ENCODE measurements at places on chromosomes 7 and 10.

GRCh38 chr10:78529262-78529661 lies 495.6 kb downstream of the RPS24 start:
- DNase-seq, result no peak

DNA sequence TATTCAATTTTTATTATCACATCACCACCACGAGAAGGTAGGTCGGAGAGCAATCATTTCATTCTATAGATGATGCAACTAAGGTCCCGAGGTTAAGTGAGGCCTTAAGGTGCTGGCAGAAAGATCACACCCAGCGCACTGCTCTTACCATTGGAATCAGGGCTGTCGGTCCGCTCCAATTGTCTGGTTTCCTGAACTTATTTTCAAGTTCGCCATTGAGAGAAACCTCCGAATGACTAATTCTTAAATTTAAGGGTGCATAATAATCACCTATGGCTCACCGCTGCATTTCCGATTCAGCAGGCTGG lies 625 bp upstream of the GSTO2 start:
- no peak for DNase-seq

GRCh38 chr7:134676743-134677142 lies 30.1 kb downstream of the BPGM start:
- no peak for DNase-seq

DNA sequence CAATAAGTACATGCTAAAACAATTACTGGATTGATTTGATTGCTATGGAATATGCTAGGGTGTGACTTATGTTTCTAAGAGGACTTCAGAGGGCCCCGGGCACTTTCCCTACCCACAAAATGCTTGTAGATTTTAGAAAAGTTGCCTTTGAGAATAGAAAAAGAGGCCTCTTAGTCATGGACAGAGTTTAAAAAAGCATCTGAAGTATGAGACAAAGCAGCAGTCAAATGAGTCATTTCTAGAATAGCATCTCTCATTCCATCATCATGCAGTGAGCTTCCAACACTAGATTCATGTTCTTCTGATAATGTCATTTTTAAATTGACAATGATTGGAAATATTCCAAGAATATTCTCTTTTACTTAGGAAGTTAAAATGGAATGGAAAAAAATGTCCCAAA lies 675.1 kb upstream of the PCDH15 start:
- no peak for DNase-seq

DNA sequence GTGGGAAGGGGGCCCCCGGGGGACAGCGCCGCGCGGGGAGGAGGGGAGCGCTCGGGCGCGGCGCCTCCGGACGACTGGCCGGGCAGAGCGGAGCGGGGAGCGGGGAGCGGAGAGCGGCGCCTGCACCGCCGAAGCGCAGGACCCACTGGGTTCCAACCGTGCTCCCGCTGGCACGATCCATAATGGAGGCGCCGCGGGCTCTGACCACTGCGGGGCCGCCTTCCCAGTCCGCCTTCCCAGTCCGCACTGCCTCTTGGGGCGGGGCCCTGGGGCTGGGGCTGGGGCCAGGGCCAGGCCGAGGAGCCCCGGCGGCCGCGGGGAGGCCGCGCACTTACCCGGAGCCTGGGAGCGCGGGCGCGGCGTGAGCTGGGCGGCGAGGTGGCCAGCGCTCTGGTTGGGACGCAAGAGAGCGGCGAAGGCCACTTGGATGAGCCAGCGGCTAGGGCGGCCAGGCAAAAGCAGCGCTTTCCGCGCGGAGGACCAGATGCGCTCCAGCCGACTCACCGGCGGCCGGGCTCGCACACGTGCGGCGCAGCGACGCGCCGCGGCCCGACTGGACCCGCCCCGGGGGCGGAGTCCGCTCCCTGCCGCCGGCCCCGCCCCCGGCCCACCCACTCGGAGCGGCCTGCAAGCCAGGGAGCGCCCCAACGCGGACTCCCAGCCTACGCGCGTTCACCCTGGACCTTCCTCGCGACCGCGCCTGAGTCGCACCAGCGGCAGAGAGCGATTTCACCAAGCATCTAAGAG lies at the start of gene PUS7:
PUS7 (minus strand) TSS at position 555 of the 747 bp plus-strand sequence. CDS start 13,759 bp downstream, outside the sequence.
- peak; percentile 70 for DNase-seq

DNA sequence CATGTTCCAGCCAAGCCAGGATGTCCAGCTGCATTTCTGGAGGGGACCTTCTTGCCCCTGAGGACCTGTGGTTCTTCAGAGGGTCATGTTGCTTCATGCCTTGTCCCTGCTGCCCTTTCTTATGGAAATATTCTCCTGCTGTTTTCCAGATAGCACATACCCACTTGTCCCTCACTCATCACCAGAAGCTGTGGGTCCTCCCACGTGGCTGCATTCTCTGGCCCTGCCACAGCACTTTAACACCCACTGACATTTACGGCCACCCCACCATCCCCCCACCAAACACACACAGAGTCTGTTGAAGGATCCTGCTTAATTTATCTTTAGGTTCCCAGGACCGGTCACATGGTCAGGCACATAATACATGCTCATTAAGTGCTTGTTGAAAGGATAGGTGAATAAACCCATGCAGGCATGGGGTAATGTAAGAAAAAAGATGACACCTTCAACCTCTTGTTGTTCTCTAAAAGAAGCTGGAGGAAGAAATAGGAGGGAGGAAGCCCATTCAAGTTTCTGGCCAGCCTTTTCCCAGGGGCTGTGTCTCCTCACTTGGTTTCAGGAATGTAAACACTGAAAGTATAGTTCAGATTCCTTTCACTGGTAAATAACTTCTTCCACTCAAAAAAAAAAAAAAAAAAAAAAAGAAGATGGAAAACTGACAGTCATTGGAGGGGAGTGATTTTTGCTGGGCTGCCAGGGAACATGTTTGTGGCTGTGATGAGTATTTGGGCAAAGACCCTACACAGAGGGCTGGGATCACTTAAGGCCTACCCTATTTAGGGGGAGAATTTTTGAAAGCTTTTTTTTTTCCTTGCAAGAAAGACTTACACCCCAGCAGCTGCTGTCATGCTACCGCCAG lies 19.8 kb upstream of the BMPER start:
- DNase-seq, result no peak

Data from fibroblast of the conjunctiva (primary cell).